ENCODE measurements at places on chromosomes 1 and 21. TPM values are rescaled to one million over a fixed set of nuclear protein-coding genes. Genes with fewer than 3 reads are reported as not detected.
A peak's percentile ranks its signal among the peaks of the same experiment; 100 is the strongest.

TENT5C gene
- total RNA-seq: 0.90 TPM

KRTAP23-1 gene
- not detected for total RNA-seq

PTAFR gene
- total RNA-seq: 0.11 TPM

HCN3 gene
- 12.2 TPM for total RNA-seq

ENAH gene
- total RNA-seq: 171 TPM

CKS1B gene
- total RNA-seq: 291 TPM

AMY2A gene
- not detected for total RNA-seq

FGGY gene
- total RNA-seq: 2.6 TPM

ARHGAP29 gene
- total RNA-seq: 1.8 TPM

PGLYRP3 gene
- not detected for total RNA-seq

DNA sequence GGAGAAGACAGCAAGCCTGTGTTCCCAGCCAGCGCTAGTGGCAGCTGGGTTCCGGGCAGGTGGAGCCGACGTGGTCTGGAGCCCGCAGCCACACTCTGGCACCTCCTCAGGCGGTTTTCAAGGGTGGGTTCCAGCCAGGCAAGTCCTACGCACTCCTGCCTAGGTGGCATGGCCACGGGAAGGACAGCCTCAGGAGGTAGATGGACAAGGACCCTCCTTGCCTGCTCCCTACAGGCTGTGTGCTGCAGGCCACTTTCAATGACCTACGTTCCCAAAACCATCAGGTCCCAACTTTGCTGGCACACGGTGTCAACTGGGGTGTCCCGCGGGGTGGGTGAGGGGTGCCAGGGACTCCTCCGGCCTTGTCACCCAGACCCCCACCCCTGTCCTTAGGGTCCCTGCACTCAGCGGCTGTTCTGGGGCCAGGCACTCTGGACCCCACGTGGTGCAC is 6.7 kb upstream of the PTGER3 start:
- DNase-seq: no peak

DNA sequence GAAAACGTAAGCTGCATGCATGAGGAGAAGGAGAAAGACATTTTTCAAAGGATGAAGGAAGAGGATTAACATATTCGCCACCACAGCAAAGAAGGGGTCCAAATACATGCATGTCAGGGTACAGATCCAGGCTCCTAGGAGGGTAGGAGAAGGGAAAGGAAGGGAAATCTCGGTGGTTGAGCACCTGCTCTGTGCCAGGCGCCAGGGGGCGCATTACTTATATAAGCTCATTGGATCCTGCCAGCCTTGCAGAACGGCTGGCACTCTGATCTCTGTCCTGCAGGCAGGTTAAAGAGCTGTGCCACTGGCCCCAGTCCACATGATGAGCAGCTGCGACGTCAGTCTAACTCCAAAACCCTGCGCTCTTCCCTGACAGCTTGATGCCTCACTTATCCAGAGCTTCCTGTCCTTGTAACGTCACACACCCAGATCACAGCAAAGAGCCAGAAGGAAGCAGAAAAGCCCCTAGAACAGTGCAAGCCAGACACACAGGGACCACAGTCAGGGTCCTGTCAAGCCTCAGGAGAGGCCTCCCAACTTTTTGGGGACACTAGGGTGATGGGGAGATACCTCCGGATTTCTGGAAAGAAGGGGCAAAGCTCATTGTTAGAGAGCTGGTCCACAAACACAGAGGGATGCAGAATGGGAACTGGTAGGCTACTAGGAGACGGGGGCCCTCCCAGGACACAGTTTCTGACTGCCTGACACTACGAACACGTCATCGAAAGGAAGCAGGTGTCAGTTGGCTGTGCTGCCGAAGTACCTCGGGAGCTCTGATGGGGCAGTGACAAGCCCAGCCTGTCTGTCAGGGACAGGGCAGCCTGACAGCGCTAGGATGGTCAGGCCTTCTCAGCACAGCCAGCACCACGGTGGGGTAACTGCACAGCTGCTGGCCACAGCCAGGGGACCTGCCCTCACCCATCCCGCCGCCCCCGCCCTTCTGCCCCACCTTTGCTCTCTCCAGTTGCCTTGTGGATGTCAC is 99.1 kb downstream of the BEND5 start:
- DNase-seq: peak; percentile 73

DNA sequence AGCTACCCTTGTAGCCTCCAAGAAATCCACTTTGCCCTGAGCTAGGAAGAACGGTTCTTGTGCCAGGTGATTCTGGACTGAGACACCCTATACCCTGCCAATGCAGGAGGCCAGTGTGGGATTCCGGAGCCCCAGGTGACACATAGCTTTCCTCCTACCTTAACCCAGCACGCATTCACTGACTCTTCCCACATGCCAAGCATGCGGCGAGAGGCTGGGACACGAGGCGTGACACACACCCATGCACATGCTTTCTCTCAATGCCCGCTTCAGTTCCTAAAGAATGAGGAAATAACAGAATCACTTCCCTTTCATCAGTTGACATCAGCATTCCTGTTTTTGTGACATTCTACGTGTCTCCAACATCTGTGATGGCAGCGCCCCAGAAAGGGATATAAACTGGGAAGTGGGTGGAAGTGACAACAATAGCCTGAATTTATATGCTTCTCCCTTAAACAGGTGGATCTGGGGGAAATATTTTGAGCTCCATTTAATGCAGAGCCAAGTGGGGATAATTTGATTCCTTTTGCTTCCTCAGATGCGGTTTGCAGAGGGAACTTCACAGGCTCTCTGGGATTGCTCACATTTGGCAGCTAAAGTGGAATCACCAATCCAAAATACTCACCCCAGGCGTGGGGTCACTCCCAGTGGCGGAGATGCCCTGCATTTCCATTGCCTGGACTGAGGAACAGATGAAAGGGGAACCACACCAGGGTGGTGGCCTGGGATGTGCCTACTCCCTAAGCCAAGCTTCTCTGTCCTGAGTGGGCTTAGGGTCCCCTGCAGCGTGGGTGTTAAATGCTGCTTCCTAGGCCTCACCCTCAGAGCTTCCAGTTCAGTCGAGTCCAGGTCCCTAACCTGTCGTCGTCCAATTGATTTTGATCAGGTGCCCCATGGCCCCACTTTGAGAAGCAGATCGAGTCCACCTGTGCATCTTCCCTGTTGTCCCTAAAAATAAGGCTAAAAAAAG is 445.1 kb downstream of the SIPA1L2 start:
- no peak for DNase-seq

- DNase-seq: no peak
Observed at GRCh38 chr1:228284148-228284495, 76.3 kb downstream of the OBSCN start.

DNA sequence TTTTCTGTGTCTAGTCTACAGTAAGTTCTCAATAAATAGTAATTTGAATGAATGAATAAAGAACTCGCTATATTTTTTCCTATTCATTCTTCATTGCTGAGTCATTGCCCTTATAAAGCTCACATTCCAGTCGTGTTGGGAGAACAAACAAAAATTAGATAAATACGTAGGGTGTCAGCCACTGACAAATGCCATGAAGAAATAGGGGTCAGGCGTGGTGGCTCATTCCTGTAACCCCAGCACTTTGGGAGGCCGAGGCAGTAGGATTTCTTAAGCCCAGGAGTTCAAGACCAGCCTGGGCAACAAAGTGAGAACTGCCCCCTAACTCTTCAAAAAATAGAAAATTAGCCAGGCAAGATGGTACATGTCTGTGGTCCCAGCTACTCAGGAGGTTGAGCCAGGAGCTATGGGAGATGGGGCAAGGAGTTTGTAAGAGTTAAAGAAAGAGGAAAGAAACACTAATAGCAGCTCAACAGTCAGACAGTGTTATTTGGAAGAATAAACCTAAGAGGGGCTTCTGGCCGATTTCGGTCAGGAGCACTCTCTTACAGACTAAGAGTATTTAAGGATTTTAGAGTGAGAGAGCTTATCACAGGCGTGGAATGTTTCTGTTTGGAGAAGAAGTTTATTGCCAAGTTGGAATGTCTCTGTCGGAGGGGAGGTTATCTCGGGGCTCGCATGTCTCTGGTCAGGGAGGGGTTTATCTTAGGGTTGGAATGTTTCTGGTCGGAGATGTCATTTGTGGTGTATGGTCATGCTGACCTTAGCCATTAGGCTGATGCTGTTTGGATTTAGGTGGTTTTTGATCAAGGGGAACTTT is 1.8 kb upstream of the CHML start:
- DNase-seq: no peak

- DNase-seq: no peak
Observed at GRCh38 chr21:36454093-36454531, 25.8 kb downstream of the CLDN14 start.

DNA sequence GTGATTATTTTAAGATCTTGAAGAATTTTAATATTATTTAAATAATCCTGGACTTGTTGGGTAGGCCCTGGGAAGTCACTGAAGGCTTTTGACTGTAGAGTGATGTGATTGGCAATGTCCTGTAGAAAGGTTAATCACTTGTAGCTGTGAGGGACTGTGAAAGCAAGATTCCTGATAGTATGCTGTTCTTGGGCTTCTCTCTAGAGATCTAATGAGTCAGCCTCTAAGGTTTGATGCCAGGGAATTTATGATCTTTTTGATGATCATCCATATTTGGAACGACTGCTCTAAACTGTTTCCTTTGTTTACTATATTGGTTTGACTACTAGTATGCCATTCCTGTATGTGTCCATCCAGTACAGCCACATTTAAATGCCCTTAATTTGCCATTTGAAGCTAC is 56.5 kb downstream of the CAMSAP2 start:
- DNase-seq: no peak

DNA sequence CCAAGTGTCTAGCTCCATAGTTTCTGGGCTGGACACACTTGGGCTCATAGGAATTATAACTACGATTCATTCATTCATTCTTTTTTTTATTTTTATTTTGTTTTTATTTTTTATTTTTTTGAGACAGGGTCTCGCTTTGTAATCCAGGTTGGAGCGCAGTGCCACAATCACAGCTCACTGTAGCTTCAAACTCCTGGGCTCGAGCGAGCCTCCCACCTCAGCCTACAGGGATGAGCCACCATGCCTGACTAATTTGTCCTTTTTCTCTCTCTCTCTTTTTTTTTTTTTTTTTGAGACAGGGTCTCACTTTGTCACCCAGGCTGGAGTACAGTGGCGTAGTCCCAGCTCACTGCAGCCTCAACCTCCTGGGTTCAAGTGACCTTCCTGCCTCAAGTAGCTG is 42.3 kb downstream of the KCNAB2 start:
- DNase-seq: no peak

DNA sequence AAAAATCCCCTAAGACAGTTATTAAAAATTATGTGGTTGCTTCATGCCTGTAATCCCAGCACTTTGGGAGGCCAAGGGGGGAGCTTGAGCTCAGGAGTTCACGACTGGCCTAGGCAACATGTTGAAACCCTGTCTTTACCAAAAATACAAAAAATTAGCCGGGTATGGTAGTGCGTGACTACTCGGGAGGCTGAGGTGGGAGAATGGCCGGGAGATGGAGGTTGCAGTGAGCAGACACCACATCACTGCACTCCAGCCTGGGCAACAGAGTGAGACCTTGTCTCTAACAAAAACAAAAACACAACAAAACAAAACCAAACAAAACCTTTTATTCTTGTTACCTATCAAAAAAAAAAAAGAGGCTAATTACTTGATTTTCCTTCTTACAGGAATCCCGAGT is 2.1 kb downstream of the ELK4 start:
- DNase-seq: no peak

DNA sequence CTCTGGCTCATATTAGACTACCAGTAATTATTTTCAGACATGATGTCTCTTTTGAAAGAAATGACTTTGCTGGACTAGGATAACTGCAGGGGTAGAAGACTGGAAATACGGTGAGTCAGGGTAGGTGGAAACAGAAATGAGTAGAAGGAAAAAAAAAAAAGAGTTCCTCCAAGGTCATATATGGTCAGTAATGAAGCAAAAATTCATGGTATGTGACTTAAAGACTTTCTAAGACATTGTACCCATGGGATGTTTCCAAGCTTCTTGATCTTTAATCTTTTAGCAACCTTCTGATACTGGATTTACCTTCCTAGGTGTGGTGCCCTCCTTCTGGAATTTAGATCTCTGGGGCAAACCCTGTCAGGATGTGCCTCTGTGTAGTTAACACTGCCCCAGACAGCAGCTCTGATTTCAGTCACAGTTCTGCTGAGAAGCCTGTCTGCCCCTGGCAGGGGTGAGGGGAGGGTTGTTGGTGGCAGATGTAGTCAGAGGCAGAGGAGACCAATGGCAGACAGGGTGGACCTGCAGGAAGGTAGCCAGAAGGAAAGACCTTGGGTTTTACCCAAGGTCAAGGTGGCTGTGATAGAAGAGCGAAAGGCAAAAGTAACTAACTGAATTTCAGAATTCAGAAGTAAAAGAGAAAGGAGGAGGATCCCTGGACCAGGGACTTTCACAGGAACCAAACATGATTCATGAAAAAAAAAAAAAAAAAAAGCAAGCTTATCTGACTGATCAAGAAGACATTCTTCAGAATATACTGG is 44.1 kb upstream of the BCL10 start:
- DNase-seq: no peak

DNA sequence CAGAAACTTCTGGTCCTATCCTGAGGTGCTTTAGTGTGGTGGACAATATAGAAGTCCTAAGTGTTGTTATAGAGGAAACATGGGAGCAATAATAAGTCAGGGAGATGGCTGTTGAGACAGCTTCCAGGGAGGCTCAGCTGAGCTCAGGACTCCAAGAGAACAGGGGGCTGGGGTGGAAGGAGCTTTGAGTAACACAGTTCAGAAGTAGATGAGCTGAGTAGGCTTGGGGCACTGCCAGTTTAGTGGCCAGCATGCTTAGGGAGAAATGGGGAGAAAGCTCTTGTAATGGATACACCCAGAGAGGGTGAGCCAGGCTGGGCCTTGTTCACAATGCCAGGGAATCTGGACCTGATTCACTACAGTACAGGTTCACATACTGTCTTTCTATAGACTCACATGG is 201.6 kb downstream of the DAB1 start:
- DNase-seq: no peak

DNA sequence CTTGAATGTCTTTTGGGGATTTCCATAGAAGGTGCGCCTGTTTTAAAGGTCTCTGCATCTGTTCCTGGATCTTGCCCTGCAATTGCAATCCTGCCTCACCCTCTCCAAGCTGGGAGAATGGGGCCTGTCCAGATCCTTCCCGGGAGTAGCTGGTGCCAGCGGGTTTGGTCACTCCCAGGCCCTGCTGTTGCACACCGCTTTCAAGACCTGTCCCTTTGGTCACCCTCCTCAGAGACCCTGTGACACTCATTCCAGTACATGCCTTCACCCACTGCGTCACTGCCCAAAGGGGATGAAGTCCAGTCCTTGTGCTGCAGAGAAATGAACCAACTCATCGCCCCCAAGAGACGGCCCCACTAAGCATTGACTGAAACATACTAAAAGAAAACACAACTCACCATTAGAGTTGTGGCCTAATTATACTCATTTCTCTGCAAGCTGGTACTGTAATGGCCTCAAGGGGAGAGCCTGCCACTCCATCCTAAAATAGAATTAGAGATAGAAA is 1.9 kb upstream of the IRF2BP2 start:
- DNase-seq: no peak

- no peak for DNase-seq
Observed at GRCh38 chr1:203088441-203088840, 2.6 kb upstream of the MYOG start.

DNA sequence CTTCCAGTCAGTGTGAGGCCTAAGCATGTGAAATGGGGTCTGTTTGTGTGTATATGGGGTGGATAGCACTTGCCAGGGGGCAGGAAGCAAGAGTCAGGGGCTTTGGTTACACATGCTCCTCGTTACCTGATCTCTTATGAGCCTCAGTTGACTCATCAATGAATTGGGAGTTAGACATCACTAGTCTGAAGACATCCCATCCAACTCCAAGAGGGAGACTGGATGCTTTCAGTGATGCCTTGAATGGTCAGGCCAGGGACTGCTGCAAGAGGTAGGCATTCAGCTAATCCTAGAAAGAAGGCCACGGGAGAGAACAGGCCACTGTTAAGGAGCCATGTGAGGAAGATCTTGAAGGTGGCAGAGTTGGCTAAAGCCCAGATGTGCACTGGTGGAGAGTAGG is 6.3 kb downstream of the RAB25 start:
- DNase-seq: no peak

All from A673 (cell line).